Activated CD4-positive, alpha-beta memory T cell treated with anti-CD3 and anti-CD28 coated beads, Interleukin-2, amount 10 ng/mL, durations not matched to agents 7 days and 5 days (primary cell): ENCODE measurements at places on chromosomes 16 and 17. TPM values are rescaled to one million over a fixed set of nuclear protein-coding genes. Genes with fewer than 3 reads are reported as not detected.

GRCh38 chr17:5042157-5043022 lies 7.2 kb upstream of the SLC52A1 start:
- H3K4me3 ChIP-seq: peak overlapping the region; percentile 85
- peaks cover 18% of the 10 kb centered on the region for H3K36me3 ChIP-seq
- H3K27me3 ChIP-seq: no peaks in the 10 kb centered on the region
- DNase-seq: peak; percentile 56
- H3K27ac ChIP-seq: peak overlapping the region; percentile 93

- no peaks in the 10 kb centered on the region for H3K27me3 ChIP-seq
- peaks cover 25% of the 10 kb centered on the region for H3K4me1 ChIP-seq
- DNase-seq: no peak
- H3K4me3 ChIP-seq: no peak overlapping the region
- no peak overlapping the region for H3K27ac ChIP-seq
These were observed 34.2 kb downstream of the PIEZO1 start for GRCh38 chr16:88750854-88751253.

DNA sequence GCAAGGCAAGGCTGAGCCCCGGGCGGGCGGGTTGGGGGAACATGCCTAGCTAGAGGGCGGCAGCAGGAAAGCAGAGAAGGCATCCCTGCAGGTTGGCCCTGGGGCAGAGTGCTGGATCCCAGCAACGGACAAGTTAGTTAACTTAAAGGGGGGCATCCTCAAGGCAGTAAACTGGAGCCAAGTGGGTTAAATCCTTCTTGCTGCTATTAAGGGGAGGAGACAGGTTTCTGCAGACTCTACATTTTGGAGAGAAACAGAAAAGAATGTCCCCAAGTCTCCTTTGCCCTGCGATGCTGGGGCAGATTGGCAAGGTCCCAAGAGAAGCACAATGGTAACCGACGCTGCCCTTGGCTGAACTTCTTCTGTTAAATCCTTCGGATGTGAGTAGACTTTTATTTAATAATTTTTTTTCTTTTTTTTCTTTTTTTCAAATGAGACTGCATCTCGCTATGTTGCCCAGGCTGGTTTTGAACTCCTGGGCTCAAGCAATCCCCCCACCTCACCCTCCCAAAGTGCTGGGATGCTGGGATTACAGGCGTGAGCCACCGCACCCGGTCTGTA lies 14.0 kb downstream of the ATP5PD start:
- no peak overlapping the region for H3K27ac ChIP-seq
- H3K4me3 ChIP-seq: peak overlapping the region; percentile 87
- peaks cover 8% of the 10 kb centered on the region for H3K27me3 ChIP-seq
- H3K36me3 ChIP-seq: peaks cover 3% of the 10 kb centered on the region

GRCh38 chr17:73280191-73280590 lies 18.5 kb upstream of the CPSF4L start:
- no peak for DNase-seq
- no peak overlapping the region for H3K4me3 ChIP-seq
- no peaks in the 10 kb centered on the region for H3K4me1 ChIP-seq
- no peak overlapping the region for H3K27ac ChIP-seq

GRCh38 chr16:27561216-27561615 lies 11.3 kb downstream of the KATNIP start:
- H3K27me3 ChIP-seq: no peaks in the 10 kb centered on the region
- H3K4me1 ChIP-seq: no peaks in the 10 kb centered on the region
- no peak overlapping the region for H3K27ac ChIP-seq
- no peak overlapping the region for H3K4me3 ChIP-seq
- no peak for DNase-seq
- H3K36me3 ChIP-seq: no peaks in the 10 kb centered on the region

- DNase-seq: no peak
- H3K27me3 ChIP-seq: no peaks in the 10 kb centered on the region
- no peak overlapping the region for H3K4me3 ChIP-seq
These were observed 10.2 kb upstream of the GGA2 start for GRCh38 chr16:23520500-23520899.

DNA sequence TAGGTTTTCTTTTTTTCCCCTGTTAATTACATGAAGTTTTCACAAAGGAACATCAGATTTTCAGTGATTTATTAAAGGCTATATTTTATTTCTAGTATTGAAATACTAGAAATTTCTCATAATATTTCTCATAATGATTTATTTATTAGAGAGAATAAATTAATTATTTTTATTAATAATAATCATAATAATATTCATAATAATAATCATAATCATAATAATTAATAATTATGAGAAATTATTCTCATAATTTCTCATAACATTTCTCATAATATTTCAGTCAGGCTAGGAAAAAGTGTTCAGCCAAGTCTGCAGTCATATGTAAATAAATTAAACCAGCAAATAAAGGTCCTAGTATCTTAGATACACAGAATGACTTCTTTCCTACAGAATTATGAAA lies 41.4 kb downstream of the CNTNAP4 start:
- H3K4me1 ChIP-seq: no peaks in the 10 kb centered on the region
- no peak overlapping the region for H3K4me3 ChIP-seq
- no peaks in the 10 kb centered on the region for H3K36me3 ChIP-seq

DNA sequence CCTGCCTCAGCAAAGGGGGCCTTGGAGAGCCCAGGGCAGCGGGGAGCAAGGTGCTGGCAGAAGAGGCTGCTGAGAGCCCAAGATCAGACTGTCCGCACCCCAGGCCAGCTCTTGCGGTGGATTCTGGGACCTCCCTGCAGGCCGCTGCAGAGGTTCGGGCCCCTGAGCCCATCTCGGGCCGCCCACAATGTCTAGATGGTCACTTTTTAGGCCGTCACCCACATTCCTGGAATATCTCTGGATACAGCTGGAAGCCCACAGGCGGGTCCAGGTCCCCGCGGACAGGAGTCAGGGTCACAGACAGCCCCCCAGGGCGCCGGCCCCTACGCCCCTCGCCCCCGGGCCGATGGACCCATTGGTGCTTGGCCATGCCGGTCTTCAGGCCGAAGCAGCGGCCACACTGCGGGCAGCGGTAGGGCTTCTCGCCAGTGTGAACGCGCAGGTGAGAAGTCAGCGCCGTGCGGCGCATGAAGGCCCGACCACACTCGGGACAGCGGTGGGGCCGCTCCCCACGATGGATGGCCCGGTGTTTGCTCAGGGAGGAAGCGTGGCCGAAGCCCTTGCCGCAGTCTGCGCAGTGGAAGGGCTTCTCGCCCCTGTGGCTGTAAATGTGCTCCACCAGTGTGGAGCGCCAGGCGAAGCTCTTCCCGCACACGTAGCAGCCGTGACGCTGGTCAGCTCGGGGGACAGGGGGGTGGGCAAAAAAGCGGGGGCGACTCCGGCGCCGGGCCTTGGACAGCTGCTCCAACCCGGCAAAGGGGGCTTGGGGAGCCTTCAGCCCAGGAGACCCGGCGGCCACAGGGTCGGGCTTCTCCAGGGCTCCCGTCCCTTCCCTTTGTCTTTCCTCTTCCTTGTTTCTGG lies 2.1 kb downstream of the ZNF747 start:
- H3K4me3 ChIP-seq: peak overlapping the region; percentile 87
- H3K4me1 ChIP-seq: peaks cover 58% of the 10 kb centered on the region
- H3K27me3 ChIP-seq: no peaks in the 10 kb centered on the region
- H3K27ac ChIP-seq: peak overlapping the region; percentile 54
- no peak for DNase-seq
- H3K36me3 ChIP-seq: peaks cover 34% of the 10 kb centered on the region

GRCh38 chr17:81452551-81452950 lies 57.3 kb downstream of the BAHCC1 start:
- H3K27ac ChIP-seq: no peak overlapping the region

- H3K27ac ChIP-seq: no peak overlapping the region
- H3K4me1 ChIP-seq: no peaks in the 10 kb centered on the region
- no peaks in the 10 kb centered on the region for H3K27me3 ChIP-seq
These were observed 61.2 kb upstream of the NETO2 start for GRCh38 chr16:47204736-47205504.

DNA sequence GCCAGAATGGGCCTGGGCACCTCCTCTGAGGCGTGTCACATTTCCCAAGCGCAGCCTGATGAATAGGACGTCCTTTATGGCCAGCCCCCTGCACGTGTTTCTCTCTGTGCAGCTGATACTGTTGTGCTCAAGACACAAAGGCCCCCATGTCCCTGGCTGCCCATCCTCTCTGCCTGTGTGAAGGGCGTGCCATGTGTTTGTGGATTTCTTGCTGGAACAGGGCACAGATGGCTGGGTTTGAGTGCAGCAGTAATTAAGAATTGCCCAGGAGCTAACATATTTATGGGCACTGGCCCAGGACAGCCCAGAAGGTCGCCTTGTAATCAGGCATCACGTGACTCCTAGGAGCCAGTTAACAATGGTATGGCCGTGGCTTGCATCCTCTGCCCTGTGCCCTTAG lies 181.1 kb downstream of the CCDC182 start:
- no peak overlapping the region for H3K4me3 ChIP-seq
- no peak overlapping the region for H3K27ac ChIP-seq

DNA sequence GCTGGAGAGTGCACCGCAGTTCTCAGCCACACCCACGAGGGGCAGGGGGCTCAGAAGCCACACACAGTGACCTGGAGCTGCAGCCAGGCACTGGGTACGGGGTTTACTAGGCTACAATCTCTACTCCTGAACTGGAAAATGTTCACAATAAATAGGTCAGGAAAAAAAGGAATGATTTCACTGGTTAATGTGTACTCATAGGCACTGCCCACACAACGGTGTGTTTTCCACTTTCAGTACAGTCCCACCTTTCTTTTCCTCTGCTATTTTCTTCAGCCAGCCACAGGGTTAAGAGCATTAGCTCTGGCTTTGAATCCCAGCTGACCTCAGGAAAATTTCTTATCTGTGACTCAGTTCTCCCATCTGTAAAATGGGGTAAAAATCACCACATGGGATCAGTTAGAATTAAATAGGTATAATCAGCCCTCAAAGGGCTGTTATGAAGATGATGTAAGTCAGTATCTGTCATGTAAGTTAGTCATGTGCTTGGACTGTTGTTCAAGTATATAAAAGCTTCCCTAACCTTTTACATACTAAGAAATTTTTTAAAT lies 35.7 kb downstream of the ZCCHC14 start:
- H3K36me3 ChIP-seq: no peaks in the 10 kb centered on the region
- H3K4me3 ChIP-seq: no peak overlapping the region
- H3K27ac ChIP-seq: no peak overlapping the region

GRCh38 chr16:27127308-27127707 lies 60.6 kb downstream of the C16orf82 start:
- H3K27ac ChIP-seq: no peak overlapping the region
- H3K36me3 ChIP-seq: no peaks in the 10 kb centered on the region
- H3K27me3 ChIP-seq: peaks cover 5% of the 10 kb centered on the region

- peaks cover 80% of the 10 kb centered on the region for H3K4me1 ChIP-seq
- H3K27me3 ChIP-seq: no peaks in the 10 kb centered on the region
- no peak overlapping the region for H3K27ac ChIP-seq
- H3K36me3 ChIP-seq: peaks cover 72% of the 10 kb centered on the region
These were observed 11.7 kb downstream of the ERN1 start for GRCh38 chr17:64117981-64118979.

Gene KRT36
- not detected for total RNA-seq

Gene KLHL10
- total RNA-seq: not detected

Gene EFCAB13
- 5.7 TPM for total RNA-seq

Gene PDE6G
- total RNA-seq: 10.0 TPM
